ENCODE measurements at places on chromosomes 3 and 15. TPM values are rescaled to one million over a fixed set of nuclear protein-coding genes. Genes with fewer than 3 reads are reported as not detected.

PLSCR2 gene
- not detected for polyA plus RNA-seq

LMOD3 gene
- polyA plus RNA-seq = not detected

DNAJA4 gene
- polyA plus RNA-seq = 5.7 TPM

GRCh38 chr3:37726525-37727290 is 135.0 kb upstream of the CTDSPL start:
- H3K4me3 ChIP-seq = no peak overlapping the region
- H3K27ac ChIP-seq = no peak overlapping the region
- no peak for DNase-seq

DNA sequence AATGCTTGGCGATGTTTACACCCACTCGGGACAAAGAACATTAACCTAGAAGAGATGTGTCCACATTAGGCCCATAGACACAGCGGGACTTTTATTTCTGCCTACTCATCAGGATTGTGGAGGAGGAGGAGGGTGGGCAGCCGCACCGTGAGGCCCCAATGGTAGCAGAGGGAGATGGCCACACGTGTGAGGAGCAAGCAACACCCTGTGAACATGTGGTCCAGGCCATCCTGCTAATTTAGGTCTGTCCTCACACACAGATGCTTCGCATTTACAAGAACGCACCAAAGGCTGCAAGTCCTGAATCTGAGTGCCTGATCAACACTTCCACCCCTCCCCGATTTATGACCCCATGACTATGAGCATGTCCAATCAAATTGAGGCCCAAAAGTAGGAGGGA is 560.0 kb downstream of the GABRG3 start:
- H3K27ac ChIP-seq = no peak overlapping the region
- H3K27me3 ChIP-seq = no peaks in the 10 kb centered on the region
- H3K36me3 ChIP-seq = no peaks in the 10 kb centered on the region

Measured in keratinocyte (primary cell).